A172 (cell line): ENCODE measurements at places on chromosomes 4 and X.

- DNase-seq, result no peak
Measured at GRCh38 chrX:109393859-109394258, 88.0 kb downstream of the GUCY2F start.

DNA sequence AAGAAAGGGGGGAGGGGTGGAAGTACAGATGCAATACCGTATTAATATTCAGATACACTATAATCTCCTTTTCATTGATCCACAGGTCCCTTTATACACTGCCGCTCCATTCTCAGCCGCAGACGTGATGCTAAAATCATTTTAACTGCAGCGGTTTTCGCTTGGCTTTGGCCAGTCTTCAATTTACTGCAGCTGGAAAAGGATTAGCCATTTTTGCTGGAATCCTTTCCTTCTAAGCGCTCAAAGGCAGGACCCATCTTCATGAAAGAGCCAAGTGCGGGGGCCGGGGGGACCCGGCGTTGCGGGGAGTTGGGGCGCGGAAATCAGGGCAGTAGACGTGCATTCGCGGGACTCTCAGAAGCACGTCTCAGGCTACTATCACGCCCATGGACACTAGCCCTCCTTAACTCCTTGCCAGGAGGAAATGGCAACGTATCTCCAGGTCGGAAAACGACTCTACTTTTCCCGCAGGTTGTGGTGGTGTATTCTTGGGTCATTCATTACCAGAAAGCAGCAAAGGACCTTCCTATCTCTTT lies 1.7 kb upstream of the PCDH10 start:
- no peak for DNase-seq

DNA sequence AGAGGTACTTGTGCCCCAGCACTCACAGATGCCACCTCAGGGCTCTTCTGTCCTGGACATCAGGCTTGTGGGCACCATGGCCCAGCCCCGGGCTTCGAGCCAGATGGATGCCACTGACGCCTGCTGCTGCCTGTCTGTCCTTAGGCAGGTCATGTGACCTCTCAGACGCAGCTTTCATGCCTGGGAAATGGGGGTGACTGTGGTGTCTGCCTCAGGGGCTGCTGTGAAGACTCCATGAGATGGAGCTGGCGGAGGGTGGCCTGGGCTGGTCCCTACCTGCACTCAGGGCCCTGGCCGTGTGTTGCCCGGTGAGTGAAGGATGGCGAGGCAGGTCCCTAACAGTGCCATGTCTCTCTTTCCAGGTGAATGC lies 6.5 kb downstream of the CPZ start:
- no peak for DNase-seq

DNA sequence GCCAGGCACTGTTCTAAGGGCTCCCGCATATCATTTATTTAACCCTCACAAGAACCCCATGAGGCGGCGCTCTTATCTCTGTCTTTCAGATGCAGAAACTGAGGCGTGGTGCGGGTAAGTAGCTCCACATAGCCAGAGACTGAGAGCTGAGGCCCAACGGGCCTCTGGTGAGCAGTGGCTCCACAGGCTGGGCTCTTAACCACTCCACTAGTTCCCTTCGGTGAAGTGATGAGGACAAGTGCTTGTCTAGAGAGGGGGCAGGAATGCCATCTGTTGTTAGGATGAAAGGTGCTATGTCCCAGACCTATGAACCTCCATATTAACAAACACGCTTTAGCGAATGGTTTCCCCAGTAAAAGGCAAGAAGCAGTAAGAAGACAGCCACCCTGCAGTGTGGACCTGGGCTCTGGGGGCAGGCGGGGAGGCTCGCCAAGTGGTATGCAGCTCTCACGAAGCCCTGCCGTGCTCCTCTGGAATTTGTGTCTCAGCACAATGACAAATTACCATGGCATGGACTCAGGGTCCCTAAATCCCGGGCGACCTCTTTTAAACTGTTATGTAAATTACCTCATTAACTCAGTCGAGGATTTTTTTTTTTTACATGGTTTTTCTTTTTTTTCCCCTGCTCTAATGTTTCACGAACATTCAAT lies 20.9 kb upstream of the S100G start:
- DNase-seq, result no peak

GRCh38 chr4:184395451-184395917 lies 78.9 kb downstream of the IRF2 start:
- DNase-seq, result no peak

DNA sequence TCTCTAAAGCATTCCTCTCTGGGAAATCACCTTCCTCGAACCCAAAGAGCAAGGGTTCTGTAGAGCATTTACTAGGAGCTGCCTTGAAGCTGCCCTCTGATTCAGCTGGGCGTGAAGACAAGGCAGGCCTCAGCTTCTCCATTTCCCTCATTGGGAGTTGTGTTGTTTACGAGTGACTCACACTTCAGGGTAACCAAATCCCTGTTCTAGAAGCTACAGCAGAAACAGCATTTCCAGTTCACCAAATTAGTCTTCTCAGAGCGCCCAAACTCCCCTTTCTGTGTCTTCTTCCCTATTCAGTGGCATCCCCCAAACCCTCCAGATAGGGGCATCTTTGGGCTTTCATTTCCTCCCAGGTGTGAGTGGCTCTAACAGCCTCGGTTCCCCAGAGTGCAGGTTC lies 863 bp upstream of the XPNPEP2 start:
- no peak for DNase-seq

DNA sequence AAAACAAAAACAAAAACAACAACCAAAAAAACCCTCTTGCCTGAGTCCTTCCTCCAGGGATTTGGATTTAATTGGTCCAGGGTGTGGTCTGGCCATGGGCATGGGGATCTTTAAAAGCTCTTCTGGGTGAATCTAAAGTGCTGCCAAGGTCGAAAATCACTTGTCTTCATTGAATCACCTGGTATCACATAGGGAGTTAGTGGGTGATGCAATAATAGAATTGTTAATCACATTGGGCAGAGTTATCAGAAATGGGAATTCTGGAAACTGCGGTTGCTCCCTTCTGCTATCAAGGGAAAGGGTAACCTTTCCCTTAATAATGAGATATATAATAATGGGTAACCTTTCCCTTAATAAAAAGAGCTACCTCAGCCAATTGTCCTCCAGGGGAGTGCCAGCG lies 267.9 kb upstream of the KLF3 start:
- no peak for DNase-seq

DNA sequence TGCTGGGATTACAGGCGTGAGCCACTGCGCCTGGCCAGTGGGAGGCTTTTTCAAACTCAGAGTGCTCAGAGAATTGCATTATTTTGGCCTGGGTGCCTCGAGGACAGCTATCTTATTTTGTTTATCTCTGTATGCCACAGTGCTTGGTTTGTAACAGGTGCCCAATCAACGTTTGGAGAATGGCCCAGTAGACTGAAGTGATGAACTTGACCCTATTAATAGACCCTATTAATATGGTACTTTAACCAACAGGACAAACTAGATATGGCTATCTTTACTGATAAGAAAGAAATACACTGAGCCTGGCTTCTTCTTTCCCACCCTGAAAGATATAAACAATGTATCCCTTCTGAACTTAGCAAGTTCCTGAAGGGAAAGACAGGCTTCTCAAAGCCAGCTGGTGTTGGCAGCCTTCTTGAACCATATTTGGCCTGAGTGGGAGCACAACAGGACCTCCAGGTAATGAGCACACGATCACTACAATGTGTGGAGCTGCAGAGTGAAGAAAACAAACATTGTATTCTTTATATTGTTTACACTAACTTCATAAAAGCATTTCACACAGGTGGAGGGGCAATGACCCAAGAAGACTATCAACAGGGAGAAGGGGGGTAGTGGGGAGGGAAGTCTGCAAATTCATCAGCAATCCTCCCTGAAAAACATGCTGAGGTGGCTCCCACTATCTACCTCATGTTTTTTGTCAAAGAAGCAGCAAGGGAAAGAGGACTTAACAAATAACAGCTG lies 41.7 kb downstream of the PRPS1 start:
- no peak for DNase-seq

- no peak for DNase-seq
Measured at GRCh38 chr4:56505269-56506130, at the start of gene ARL9. ARL9 (plus strand) TSS chr4:56505791; CDS start chr4:56505863, 72 bp downstream.

GRCh38 chrX:537151-537550 lies 93.4 kb upstream of the SHOX start:
- DNase-seq, result no peak

GRCh38 chr4:89212666-89213381 lies 94.8 kb downstream of the GPRIN3 start:
- DNase-seq, result peak; percentile 18

- DNase-seq, result peak; percentile 84
Measured at GRCh38 chr4:57136281-57136680, 26.1 kb upstream of the IGFBP7 start.

GRCh38 chr4:59647011-59647410 lies 1553.1 kb upstream of the ADGRL3 start:
- DNase-seq, result no peak
